ENCODE measurements at places on chromosomes 2 and 18.

- no peak for DNase-seq
Observed at GRCh38 chr2:240598311-240598911, 11.9 kb downstream of the CAPN10 start.

DNA sequence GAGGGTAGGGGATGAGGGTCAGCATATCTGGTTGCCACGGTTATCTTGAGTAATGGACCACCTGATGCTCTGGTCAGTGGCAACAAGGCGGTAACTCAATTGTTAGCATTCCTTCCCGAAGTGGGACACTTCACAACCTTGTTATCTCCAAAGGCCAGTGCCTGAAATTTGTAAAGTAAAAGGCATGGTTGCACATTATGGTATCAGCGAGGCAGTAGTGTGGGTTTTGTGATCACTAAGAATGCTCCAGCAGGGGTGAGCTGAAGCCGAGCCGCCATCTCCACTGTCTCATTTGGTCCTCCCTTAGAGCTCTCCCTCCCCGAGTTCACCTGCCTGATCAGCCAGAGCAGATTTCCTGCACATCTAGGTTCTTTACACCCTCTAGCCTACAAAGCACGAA lies 50.5 kb upstream of the LGALSL start:
- no peak for DNase-seq

GRCh38 chr2:209977386-209978239 lies 24.8 kb upstream of the RPE start:
- no peak for DNase-seq

DNA sequence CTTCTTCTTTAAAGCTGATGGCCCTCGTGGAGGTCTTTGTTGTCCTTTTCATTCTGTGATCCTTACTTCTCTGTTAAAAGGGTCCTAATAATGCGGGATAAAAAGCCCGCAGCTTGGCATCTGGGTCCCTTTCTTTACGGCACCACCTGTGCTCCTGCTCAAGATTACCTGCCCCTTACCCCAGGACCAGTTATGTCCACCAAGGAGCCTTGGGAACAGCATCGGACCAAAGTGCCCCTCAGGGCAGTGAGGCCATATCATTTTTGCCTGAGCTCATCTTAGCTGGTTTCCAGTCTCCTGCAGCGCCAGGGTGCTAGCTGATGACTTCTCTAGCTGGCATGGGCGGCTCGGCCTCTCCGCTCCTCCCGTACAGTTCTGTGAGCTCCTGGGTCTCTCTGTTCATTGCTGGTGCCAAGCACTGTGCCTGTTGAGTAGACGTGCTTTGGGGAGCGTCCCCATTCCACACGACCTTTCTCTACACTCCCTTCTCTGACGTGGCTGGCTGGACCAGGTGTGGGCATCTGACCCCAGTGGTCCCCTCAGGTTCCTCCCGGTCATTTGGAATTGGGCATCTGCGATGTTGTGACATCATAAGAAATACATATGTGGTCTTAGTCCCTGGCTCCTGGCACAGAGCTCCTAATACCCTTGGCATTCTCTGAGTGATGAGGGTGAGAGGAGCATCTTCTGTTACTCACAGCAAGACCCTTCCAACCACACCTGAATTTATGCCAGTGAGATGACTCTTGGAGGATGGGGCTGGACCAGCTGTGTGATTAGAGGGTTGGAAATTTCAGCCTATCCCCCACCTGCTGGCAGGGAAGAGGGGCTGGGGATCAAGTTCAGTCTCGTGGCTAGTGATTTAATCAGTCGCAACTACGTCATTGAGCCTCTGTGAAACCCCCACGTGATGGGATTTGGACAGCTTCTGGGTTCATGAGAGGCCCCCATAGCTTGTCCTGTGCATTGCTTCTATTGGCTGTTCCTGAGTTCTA lies 134.2 kb upstream of the HS6ST1 start:
- DNase-seq = no peak

DNA sequence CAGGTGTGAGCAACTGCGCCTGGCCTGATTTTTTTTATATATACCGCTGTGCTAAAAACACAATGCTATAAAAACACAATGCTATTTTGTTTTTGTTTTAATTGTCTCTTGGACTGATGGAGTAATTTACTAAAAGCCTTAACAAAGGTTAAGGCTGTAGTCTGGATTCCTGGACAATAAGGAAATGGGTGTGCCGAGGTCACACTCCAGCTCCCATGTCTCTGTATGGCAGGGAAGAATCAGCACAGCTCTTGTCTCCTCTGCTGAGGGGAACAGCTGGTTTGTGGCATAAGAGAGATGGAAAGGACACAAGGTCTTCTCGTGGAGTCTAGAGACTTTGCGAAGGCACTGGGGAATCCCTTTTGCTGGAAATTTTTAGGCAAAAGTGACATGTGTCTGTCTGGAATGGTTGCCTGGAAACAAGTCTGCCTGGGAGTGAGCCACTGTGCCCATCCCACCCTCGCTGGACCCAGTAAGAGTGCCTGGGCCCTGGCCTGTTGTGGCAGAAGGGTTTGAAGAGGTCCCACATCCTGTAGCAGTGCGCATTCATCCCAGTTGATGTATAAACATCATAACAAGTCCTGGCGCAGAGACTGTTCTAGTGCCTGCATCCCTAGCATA lies 73.1 kb downstream of the MAPK4 start:
- DNase-seq = no peak

DNA sequence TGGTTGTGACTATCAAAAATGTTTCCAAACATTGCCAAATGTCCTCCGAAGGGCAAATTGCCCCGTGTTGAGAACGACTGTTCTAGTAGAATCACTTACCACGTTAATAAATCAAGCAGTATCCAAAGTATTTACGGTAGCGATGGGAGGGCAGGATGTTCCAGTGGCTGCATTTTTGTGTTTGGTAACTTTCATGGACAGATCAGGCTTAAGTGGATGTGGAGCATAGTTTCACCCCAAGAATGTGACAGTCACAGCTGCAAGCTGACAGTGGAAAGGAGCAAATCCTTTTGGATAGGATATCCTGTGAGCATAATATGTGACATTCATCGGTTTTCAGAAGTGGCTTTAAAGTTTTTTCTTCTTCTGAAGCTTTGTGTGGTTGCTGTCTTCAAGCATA lies 46.3 kb upstream of the DARS1 start:
- DNase-seq = no peak

All from activated CD4-positive, alpha-beta T cell treated with anti-CD3 and anti-CD28 coated beads for 24 hours (primary cell).